ENCODE measurements at places on chromosomes 7 and 10.

DNA sequence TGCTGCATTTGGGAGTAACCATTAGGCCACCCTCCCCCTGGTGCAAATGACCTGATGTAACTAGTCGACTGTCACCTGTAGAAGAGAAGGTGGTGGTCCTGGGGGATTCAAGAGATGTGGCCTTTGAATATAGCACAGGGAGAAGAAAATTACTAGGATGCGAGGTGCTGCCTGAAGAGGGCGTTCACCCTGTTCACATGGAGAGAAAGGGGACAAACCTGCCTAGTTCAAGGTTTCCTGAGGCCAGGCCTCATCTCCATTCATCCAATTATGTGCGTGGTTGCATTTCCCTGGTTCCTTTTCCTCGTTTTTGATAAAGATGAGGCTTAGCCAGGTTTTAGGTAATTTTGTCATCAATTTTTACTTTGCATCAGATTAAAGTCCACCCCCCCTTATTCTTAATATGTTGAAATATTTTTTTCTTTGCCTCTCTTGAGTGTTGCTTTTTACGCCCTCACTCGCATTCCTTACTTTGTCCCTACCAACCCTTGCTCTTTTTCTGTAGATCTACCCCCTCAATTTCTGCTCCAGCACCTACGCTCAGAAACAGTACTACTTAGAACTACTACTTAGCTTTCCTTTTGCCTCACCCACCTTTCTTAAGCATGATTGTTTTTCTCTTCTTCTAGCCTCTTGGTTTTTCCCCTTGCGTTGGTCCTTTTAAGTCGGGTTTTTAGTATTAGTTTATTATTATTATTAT lies 13.7 kb downstream of the CLCN1 start:
- no peak for DNase-seq

DNA sequence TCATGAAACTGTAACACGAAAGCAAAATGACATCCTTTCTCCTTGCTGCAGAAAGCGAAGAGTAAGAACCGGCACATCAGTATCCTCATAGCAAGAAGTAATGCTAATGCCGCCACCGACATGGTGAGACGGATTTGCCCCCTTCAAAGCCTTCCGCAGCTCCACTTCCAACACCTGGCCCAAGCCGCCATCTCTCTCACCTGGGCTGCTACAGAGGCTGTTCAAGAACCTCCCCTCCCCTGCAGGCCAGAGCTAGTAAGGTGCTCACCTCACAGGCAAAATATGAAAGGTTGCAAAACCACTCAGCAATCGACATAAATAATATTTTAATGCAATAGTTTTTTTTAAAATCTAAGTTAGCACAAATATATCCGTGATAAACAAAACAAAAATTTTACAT lies 123.9 kb upstream of the FRMD4A start:
- no peak for DNase-seq

- peak; percentile 64 for DNase-seq
Measured at GRCh38 chr10:123583639-123584418, 82.3 kb upstream of the GPR26 start.

DNA sequence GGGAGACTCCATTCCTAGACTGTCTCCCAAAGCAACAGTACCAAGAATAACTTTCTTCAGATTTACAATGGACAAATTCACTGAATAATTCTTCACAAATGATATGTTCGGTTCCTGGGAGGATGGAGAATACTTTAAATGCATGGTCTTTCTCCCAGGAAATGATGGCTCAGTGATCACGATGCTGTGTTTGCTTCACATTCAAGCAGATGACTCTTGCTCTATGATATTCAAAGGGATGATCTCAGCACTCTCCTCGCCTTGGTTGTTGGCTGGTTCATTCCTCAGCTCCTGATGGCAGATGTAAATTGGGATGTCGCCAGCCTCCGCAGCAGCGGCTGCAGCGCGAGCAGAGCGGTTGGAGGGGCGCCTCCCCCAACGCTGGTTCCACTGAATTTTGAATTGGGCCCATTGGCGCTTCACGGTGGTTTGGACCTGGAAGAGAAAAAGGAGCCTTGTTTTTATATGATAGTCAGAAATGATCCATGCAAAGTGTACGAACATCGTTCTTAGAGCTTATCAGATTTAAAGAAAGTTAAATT lies 148.3 kb downstream of the CALCR start:
- DNase-seq, result no peak

DNA sequence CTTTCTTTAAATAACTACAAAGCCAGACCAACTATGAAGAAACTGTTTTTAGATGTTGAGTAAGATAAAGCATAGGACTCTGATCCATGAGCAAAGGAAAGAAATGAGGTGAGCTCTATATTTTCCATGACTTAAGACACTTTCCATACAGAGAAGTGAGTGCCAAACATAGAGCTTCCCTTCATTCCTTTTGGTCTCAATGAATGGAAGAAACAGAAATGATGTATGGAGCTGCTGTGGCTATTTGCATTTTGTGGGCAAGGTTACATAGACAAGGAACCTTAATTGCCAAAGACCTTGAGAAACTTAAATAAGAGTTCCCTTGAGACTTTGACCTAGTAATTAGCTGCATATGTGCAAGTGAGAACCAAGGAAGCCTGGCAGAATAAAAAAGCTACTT lies 1152.2 kb downstream of the XPNPEP1 start:
- no peak for DNase-seq

DNA sequence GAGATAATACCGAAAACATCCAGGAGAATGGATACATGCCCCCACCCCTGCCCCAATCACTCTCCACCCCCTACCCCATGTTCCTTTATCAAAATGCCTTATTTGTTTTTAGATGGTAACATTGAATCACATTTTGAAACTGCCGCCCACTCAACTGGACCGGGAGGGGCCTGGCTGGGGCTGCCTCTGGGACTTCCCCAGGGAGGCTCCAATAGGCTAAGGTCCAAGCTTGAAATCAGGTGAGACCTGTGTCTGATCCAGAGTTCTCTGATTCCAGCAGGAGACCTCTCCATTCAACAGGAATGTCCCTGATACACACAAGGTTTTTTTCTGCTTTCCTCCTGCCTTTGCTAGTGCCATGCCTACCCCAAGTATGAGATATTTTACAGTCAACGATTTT lies 43.8 kb upstream of the ACSL5 start:
- no peak for DNase-seq

DNA sequence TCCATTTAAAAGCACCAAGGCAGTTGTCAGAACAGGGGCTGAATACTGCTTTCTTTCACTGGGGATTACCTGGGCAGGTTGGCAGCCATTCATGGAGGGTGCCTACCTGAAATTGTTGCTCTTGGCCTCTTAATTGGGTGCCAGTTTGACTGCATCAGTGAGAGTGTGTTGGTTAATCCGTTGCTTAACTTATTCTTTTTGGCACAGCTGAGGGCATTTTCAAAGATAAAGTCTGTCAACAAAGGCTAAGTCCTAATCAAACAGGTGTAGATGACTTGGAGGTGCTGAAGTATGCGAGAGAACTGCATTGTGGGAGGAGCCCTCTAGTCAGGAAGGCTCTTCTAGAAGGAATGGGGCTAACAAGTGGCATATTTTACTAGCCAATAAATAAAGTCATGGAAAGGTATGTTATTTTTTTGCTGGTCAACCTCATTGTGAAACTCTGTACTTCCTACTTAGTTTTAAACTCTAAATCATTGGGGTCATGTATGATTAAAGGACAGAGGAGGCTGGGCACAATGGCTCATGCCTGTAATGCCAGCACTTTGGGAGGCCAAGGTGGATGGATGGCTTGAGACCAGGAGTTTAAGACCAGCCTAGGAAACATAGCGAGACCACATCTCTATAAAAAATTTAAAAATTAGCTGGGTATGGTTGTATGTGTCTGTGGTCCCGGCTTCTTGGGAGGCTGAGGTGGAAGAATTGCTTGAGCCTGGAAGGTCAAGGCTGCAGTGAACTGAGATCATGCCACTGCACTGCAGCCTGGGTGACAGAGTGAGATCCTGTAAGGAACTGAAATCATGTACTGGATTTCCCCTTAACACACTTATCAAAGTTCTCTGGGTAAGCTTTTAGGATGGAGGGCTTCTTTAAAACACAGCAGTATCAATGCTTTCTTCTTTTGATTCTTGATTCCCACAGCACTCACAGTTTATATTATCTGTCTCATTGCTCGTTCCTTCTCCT lies 134.1 kb downstream of the LRMDA start:
- DNase-seq, result no peak

GRCh38 chr7:41238851-41239331 lies 464.0 kb downstream of the INHBA start:
- DNase-seq, result peak; percentile 63

Data from cardiac fibroblast (primary cell).